Activated CD4-positive, alpha-beta memory T cell treated with anti-CD3 and anti-CD28 coated beads for 36 hours (primary cell): ENCODE measurements at places on chromosomes 11 and 22. TPM values are rescaled to one million over a fixed set of nuclear protein-coding genes. Genes with fewer than 3 reads are reported as not detected.

DNA sequence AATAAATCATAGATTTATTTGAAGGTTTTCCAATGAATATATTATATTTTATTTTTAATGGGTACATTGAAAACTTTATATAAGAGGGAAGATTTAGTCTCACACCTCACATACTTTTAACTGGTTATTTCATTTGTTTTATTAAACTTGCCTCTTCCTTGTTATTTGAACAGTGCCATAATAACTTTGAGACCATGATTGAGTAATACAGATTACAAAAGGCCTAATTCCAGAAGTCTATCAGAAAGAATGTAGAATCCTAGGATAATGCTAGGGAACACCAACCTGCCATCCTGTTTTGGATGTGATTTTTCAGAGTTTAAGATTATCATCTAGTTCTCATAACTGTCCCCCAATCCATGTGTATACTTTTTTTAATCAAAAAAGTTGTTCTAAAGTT lies 102.7 kb upstream of the BIRC3 start:
- DNase-seq, result no peak

DNA sequence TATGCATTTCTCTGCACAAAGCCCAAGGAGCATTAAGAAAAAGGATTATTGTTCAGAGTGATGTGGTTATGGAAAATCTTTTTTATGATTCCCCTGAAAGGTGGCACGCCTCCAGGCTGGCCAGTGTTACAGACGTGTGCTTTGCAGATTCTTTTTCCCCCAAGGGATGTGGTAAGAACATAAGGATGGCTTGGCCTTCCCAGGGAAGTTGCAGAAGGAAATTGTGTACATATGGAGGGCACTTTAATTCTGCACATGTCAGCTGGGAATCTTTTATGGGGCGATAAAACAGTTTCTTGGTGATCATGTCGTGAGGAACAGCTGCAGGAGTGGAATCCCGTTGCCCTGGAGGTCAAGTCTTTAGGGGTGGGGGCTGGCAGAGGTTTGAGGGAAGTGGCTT lies 9.7 kb downstream of the SMARCB1 start:
- no peak for DNase-seq

DNA sequence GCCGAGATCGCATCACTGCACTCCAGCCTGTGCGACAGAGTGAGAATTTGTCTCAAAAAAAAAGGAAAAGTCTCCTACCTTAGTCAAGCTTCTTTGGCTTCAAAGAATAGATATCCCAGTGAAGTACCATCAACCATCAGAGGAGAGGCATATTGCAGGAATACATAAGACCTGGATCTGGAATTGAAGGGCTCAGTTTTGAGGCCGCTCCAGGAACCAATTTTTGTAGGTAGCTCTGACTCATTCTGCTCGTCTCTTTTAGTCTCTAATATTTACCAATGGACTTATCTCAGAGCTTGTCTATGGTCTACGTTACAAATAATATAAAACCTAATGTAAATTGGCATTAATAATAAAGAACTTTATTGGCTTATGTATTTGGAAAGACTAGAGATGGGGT lies 8.2 kb upstream of the CCDC15 start:
- no peak for DNase-seq

DNA sequence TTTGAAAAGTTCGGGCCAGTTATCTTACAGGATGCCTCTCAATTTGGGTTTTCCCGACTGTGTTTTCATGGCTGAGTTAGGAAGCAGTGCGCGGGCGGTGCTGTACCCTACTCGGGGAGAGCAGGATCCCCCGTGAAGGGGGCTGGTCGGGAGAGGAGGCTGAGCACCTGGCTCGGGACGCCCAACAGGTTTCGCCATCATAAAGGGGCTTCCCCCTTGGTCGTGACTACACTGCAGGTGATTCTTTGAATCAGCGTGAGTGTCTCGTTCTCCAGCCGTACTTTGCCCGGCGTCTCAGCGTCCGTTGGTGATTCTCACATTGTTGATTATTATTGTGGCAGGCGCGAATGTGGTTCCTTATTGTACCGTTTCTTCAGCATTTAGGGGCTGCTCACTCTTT lies 46.6 kb downstream of the ST14 start:
- DNase-seq, result no peak

DNA sequence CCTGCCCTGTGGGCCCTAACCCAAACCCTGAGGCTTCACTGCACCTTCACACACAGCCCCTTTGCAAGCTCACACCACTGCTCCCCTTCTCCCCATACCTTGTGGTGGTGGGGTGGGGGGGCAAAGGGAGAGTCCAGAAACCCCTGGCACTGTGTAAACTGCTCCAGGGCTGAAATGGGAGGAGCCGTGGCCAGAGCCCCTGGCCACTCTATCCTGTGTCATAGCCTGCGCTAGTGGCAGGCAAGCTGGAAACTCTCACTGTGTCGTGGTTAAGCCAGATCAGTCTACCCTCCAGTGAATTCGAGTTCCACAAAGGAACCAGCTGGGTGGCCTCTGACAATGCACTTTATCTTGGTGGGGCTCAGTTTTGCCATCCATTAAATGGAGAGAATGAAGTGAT lies 8.4 kb upstream of the SYT13 start:
- DNase-seq, result no peak

DNA sequence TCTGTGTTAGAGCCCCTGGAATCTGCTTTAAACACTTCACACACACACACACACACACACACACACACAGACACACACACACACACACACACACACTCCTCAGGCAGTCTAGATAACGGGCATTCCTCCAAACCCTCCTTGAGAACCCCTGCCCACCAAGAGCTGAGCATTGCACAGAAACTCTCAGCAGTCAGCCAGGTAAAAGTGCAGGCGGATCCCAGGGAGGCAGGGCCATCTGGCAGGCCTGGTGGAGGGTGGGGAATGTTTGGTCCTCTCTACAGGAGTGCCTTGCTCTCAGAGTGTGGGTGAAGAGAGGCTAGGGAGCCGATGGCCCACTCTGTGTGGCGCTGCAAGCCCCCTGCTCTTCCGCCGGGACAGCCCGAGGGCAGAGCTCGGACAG lies 190.2 kb downstream of the BUD13 start:
- no peak for DNase-seq

DNA sequence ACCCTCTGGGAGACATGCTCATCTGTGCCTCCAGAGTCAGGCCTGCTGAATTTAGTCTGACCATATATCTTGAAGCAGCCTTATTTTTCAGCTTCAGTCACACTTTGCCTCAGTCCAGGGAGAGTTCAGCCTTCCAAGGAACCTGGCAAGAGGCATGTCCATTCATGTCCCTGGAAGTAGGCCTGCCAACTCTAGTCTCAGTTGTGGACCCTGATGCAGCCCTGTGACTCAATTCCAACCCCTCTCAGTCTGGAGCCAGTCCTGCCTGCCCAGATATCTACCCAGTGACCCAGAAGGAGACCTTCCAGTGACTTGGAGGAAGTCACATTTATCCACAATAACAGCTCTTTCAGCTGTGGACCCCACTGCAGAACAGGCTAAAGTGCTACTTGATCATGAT lies 566.6 kb downstream of the TMEM135 start:
- no peak for DNase-seq

DNA sequence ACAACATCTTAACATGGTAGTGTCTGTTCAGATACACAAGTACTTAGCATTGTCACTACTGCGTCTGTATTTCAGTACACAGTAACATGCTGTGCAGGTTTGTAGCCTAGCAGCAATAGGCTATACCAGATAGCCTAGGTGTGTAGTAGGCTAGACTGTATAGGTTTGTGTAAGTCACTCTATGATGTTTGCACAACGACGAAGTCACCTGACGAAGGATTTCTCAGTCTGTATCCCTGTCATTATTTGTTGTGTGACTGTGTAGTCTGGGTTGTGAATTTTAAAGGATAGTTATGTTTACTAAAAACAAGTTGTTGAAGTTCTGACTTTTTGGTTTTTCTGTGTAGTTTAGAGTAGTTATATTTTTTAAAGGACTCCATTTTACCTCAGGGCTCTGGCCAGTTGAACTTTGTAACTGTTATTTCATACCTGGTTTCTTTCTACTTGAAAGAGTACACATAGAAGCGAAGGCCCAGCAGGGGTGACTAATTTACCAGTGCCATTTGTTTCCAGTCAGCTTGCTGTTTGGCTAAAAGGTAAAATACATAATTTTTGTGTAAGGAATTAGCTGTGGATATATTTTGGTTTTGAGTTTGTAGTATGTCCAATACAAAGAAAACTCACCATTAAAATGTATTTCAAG lies 72.3 kb downstream of the PPP6R3 start:
- DNase-seq, result no peak

- peak; percentile 31 for DNase-seq
These were observed 908 bp downstream of the PLCB3 start for GRCh38 chr11:64252003-64252872.

DNA sequence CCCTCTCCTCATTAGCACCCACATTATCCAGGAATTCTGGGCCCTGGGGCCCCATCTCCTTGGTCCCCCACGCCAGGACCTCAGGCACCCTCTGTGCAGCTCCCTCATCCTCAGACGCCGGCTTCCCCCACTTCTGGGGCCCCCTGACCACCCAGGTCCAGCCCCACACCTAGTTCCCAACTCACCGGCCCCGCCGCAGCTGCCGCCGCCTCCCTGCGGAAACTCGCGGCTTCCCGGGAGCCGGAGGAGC lies at the start of gene PCSK7:
Gene PCSK7 (minus strand): TSS at position 232 of the 250 bp plus-strand sequence. CDS start 2,229 bp downstream, outside the sequence.
- peak; percentile 73 for DNase-seq

GRCh38 chr22:45776313-45776585 lies 104.6 kb downstream of the ATXN10 start:
- DNase-seq, result no peak

The SPDYC gene
- total RNA-seq, result not detected

DNA sequence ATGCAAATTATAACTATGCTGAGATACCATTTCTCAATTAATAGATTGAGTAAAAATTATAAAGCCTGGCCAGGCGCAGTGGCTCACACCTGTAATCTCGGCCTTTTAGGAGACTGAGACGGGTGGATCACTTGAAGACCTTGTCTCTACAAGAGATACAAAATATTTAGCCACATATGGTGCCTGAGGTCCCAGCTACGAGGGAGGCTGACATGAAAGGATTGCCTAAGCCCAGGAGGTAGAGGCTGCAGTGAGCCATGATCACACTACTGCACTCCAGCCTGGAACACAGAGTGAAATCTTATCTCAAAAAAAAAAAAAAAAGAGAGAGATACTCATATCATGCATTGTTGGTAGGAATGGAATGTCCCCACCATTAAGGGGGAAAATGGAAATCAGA lies 142.4 kb downstream of the RCN1 start:
- DNase-seq, result no peak

DNA sequence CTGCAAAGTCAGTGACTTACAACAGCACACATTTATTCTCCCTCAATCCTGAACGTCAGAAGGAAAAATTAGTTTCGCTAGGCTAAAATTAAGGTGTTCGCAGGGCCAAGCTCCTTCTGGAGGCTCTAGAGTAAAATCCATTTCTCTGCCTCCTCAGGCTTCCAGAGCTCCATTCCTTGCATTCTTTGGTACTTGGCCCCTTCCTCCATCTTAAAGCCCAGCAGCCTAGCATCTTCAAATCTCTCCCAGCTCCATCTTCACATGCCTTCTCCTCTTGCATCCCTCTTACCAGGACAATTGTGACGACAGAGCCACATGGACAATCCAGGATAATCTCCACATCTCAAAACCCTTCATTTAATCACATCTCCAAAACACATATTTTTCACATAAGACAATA lies 165.0 kb downstream of the GRIA4 start:
- DNase-seq, result no peak

- no peak for DNase-seq
These were observed 35.6 kb upstream of the TMEM123 start for GRCh38 chr11:102488208-102488607.

DNA sequence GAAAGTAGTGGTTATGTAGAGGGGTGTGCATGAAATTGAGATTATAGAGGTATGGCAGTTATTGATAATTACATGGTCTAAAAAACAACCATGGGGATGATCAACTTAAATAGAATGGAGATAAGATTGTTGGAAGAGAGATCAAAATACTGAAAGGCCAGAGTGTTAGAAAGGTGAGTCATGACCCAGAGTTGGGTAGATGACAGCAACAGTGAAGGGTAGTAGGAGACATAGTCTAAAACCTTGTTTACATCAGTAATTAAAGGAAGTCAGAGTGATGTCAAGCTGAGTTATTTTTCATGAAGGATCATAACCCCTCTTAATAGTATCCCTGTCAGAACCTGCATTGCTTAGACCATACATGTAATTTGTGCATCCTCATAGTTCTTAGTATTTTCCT lies 110.9 kb downstream of the ELP4 start:
- DNase-seq, result no peak

DNA sequence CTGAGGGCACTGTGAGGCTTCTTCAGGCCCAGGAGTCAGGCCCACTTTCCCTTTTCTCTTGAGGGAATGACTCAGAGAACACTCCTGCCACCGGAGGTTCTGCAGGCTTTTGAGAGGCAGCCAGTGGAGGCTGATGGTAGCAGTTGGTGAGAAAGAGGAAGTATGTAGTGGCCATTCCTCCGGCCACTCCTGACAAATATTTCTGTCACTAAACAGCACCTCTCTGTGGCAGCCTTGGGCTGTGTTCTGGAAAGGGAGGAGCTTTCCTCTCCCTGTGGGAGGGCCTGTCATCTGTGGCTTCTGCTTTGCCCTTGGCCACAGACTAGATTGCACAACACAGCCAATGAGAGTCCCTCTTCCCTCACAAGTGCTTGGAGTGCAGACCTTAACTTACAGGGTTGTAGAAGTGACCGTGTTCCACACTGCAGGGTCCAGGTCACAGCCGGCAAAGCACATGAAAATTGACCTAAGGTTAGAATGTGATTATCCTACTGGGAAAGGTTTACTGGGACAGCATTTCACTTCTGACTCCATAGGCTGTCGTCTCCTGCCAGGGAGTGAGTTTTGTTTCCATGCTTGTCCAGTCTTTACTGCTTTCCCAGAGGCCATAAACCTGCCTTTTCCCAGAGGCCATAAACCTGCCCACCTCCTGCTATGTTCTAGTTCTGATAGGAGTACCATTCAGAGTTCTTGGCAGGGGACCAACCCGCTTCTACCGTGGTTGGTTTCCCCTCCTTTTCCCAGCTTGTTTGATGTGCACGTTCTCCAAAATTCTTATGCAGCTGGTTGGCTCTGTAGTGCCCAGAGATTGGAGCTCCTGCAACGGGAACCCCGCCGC lies 33.3 kb downstream of the MARK2 start:
- peak; percentile 57 for DNase-seq

- DNase-seq, result no peak
These were observed 55.9 kb downstream of the SWAP70 start for GRCh38 chr11:9719566-9720289.

DNA sequence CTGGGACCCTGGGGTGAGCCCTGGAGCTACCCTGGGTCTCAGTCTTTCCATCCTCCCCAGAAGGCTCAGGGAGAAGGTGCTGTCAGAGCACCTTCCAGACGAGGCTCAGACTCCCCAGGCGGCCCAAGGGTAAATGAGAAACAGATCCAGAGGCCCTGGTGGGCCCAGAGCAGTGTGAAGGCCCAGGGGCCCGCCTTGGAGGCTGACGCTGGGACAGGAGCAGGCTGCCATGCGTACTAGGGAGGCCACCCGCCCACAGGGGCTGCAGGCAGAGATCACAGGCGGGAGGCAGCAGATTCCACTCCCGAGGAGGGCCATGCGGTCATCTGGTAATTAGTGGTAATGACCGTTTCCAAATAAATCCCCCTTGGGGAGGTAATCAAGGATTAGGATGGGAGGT lies 5.2 kb downstream of the WNT11 start:
- no peak for DNase-seq
